ENCODE measurements at places on chromosomes 2 and 18.
A peak's percentile ranks its signal among the peaks of the same experiment; 100 is the strongest.

GRCh38 chr2:238231251-238231793 is 8.5 kb downstream of the HES6 start:
- DNase-seq: no peak

- DNase-seq: no peak
Observed at GRCh38 chr2:199760574-199760973, 90.4 kb downstream of the FTCDNL1 start.

DNA sequence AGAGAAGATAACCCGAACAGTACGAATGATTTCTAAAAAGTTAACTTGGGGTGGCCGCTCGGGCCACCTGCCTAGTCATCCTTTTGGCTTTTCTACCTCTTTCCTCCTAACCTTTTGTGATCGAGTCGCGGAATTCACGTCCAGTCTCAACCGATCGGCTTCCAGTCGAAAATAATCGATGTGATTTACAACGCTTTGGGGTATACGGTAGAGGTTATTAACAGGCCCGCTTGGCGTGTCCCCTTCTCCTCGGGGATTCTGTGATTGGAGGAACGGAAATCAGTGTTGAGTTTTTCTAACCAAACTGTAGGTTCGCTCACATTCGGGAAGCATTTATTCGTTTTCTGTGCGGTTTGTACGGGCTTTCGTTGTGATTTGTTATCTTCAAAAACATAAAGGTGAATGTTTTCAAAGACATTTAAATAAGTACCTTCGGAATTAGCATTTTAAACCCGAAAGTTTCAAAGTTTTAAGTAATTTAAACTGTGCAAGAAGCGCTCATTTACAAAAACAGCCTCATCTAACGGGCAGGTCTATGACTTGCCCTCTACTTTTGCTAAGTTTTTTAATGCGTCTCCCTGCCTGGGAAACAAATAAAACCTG is 588 bp upstream of the FOXI3 start:
- no peak for DNase-seq

DNA sequence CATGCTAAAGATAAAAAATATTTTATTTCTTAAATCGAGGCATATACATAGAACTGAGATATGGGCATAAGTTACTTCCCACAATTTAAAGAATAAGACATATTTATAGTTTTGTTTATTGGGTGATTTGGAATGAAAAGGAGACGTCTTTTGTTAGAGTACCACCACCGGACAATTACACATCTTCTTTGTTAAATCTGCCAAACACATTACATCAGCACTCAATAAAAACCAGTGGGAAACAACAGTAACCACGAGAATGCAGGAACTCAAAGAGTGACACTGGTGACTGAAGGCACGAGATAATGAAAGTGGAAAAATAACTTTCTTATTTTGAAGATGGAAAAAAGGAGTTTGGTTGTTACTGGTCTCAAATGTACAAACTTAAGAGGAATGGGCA is 92.6 kb upstream of the TFCP2L1 start:
- DNase-seq: no peak

GRCh38 chr2:6919901-6920742 is 2.9 kb downstream of the RNF144A start:
- no peak for DNase-seq

GRCh38 chr2:149068996-149069888 is 30.7 kb downstream of the LYPD6B start:
- no peak for DNase-seq

DNA sequence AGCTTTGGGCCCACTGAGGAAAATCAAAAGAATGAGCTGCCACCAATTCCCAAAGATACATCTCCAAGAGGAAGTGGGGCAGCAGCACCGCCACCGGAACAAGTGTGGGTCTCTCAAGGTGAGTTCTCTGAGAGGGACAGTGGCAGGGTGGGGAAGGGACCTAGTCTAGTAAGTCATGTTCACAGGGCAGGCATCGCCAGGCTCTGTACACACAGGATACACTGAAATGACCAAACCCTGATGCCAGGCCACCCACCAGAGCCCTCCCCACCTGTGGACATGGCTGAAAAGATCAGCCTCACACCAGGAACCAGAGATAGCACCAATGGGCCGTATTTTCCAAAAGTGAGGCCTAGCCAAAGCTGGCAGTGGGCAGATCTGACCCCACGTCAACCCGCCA is 108.2 kb upstream of the SMAD2 start:
- DNase-seq: no peak

GRCh38 chr2:2641541-2642410 is 310.7 kb upstream of the MYT1L start:
- no peak for DNase-seq

GRCh38 chr18:30334781-30335180 is 707.8 kb downstream of the DSC3 start:
- no peak for DNase-seq

DNA sequence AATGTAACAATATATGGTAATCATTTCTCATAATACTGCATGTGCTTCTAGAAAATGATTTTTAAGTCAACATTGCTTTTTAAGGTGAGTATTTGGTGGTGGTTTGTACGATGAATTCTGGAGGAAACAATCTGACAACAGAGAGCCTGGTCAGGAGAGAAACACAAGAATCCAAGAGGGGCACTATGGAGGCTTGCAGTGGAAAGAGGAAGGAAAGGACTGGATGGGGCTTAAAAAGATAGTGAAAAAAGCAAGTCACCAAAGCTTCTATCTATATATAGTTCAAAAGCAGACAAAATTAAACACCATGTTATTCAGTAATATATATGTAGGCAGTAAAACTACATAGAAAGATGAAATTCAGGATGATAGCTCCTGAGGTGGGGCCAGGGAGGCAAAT is 109.4 kb upstream of the SERTAD2 start:
- no peak for DNase-seq

DNA sequence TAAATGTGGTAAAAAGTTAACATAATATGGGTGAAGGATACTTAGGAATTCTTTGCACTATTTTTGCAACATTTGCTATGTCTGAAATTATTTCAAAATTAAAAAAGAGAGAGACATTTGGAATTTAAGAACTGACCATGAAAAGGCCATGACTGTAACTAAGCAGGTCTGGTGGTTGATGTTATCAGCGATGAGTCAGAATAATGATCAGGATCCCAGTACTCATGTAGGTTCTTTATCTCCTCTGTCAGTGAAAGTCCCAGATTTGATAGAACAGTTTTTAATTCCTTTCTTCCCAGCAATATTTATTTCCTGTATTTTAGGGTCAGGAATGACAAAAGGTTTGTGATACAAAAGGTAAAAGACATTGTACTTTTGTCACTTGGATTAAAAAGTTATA is 242.4 kb upstream of the ZNF521 start:
- no peak for DNase-seq

- no peak for DNase-seq
Observed at GRCh38 chr2:177471990-177472389, 79.4 kb downstream of the AGPS start.

- no peak for DNase-seq
Observed at GRCh38 chr18:59180150-59180845, 39.7 kb upstream of the GRP start.

DNA sequence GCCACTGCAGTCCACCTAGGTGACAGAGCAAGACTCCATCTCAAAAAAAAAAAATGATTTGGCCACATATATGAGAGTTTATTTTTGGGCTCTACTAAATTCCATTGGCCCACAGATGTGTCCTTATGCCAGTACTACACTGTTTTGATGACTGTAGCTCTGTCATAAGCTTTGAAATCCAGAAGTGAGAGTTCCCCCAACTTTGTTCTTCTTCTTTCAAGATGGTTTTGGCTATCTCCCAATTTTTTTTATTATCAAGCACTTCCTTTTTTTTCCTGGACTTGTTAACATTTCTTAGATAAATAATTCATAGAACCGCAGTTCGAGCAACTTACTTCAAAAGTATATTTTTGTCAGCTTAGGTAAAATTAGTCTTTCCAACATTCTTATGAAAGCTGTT is 96.9 kb downstream of the TSHZ1 start:
- DNase-seq: no peak

- DNase-seq: peak; percentile 28
Observed at GRCh38 chr2:155372969-155373368, 674.5 kb downstream of the KCNJ3 start.

- peak; percentile 48 for DNase-seq
Observed at GRCh38 chr18:48037481-48038271, 107.2 kb upstream of the SMAD2 start.

GRCh38 chr2:48235076-48235475 is 294.9 kb upstream of the STON1 start:
- DNase-seq: peak; percentile 85

DNA sequence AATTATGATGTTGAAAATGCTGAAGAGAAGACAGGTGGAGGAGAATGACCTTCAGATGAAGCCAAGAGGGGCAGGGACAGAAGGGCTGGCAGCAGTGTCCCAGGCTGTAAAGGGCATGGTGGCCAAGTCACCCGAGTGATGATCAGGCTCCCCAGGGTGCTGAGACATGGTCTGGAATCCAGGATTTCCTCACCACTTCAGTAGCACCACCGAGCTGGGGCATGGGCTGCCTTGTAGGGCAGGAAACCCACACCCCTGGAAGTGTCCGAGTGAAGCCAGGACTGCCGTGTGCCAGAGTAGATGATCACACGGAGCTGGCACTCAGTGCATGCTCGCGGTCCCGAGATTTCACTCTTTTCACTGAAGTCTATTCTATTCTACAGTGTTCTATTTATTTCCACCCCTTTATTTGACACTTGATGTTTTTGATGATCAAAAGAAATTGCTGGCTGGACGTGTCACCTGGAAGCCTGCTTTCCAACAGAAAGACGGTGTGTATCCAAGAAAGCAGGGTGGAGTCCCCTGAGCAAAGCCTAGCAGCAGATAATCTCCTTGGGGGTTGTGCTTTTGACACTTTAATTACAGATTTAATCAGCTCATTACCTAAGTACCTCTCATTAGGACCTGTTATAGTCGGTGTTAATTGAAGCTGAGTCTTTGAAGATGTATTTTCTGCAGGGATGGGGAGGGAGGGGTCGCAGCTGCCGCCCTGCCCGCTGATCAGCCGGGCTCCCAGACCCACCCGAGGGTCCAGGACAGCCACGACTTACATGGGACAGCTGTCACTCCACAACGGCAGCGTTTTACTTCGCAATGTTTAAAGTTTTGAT is 92.3 kb downstream of the SEPTIN10 start:
- DNase-seq: no peak

DNA sequence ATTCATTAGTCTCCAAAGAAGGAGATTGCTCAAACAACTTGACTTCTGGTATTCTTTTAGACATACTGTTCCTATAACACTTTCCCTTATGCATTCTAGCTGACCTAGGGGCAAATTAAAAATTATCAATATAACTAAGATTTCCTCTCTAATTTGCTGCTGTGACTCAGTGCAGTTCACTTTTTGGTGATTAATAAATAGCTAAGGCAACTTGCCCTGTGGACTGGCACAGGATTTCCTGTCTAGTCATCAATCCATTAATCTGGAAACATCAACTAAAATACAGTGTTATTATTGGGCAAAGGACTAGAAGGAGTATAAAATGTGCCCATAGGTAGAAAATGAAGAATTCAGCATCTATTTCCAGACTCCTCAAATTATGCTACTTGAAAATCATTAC is 83.5 kb upstream of the SERPINE2 start:
- DNase-seq: no peak

DNA sequence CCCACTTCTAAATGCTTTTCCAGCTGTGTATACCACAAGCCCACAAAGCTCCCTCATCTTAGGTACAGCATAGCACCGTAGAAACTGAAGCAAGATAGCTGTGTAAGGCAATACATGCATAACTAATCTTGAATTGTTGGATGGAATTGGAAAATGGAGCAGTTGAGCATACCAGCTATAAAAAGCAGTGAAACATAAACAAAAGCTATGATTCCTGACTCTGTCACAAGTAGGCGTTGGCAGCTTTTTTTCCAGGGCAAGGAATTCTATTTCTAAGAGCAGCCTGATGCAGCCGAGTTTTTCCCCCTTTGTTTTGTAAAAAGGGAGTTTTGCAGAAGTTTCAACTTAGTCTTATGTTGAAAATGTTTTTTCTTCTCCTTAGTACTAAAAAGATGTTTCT is 32.4 kb downstream of the MOGAT1 start:
- DNase-seq: no peak

DNA sequence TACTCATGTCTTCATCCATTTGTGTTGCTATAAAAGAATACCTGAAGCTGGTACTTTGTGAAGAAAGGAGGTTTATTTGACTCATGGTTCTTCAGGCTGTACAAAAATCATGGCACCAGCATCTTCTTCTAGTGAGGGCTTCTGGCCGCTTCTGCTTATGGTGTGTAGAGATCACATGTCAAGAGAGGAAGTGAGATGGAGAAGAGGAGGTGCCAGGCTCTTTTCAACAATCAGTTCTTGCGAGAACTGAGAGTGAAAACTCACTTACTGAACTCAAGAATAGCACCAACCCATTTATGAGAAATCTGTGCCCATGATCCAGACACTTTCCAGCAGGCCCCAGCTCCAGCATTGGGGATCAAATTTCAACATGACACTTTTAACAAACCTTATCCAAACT is 30.0 kb upstream of the BARD1 start:
- DNase-seq: no peak

GRCh38 chr2:109057686-109058085 is 68.7 kb upstream of the EDAR start:
- no peak for DNase-seq

GRCh38 chr2:127387655-127388422 is at the start of gene MAP3K2:
MAP3K2 (minus strand) TSS chr2:127387975; CDS start chr2:127343129, 44,846 bp downstream.
- DNase-seq: peak; percentile 72

DNA sequence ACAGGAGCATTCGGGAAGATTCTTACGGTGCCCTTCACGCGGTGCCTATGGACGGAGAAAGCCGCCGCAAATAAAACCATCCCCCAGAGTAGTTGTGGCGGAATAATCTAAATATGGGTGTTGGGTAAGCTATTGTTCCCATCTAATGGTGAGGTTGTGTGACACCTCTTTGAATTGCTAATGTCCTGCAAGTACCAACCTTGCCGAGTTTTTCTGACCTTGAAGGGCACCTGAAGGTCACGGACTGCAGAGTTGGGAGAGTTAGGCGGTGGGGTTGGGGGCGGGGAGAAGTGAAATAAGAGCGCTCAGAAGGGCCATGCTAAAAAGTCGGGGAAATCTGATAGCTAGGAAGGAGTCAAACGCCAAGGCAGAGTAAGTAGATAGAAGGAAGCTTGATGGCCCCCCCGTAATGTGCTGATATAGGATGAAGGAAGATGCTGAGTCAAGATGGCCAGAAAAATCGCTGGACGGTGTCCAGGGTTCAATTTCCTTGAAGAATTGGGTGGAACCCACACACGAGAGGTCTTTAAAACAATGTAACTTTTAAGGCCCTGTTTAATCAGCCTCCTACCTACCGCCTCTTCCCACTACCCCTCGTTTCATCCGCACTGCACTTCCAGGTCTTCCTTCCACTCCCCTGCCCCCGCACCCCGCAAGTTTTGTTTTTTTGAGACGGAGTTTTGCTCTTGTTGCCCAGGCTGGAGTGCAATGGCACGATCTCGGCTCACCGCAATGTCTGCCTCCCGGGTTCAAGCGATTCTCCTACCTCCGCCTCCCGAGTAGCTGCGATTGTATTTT is 600 bp downstream of the KATNAL2 start:
- DNase-seq: peak; percentile 55

DNA sequence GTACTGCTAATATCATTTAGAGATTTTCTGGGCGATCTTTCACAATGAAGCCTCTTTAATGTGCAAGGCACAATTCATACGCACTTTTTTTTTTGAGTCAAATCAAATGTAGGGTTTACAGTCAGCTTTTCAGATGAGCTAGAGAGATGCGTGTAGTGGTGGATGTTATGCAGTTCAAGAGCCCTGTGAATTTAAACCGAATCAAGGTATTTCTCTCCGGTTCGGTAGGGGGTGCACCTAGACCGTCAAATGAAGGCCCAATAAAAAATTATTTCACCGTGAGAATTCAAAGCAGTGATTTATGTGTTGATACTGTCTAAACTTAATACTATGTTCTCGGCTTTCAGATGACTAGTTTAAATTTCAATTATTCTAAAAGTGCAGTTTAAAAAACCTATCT is 1.1 kb downstream of the PTH2R start:
- DNase-seq: peak; percentile 48

Measured in NCI-H1092 treated with DMSO at 0.1 percent for 48 hours (cell line).